ENCODE measurements at places on chromosomes 16 and 17. TPM values are rescaled to one million over a fixed set of nuclear protein-coding genes. Genes with fewer than 3 reads are reported as not detected.

HLF gene
- total RNA-seq = 78.7 TPM

ZNF385C gene
- total RNA-seq = 0.48 TPM

KRTAP16-1 gene
- total RNA-seq = not detected

MEIOC gene
- not detected for total RNA-seq

INCA1 gene
- total RNA-seq = not detected

DHRS7C gene
- total RNA-seq = not detected

GRIN2C gene
- total RNA-seq = 0.55 TPM

SPN gene
- 0.83 TPM for total RNA-seq

GRCh38 chr17:34071886-34072420, 183.1 kb upstream of the CCL2 start:
- no peaks in the 10 kb centered on the region for H3K36me3 ChIP-seq
- no peak overlapping the region for H3K27ac ChIP-seq
- no peak for DNase-seq
- H3K4me3 ChIP-seq = no peak overlapping the region
- H3K27me3 ChIP-seq = no peaks in the 10 kb centered on the region

DNA sequence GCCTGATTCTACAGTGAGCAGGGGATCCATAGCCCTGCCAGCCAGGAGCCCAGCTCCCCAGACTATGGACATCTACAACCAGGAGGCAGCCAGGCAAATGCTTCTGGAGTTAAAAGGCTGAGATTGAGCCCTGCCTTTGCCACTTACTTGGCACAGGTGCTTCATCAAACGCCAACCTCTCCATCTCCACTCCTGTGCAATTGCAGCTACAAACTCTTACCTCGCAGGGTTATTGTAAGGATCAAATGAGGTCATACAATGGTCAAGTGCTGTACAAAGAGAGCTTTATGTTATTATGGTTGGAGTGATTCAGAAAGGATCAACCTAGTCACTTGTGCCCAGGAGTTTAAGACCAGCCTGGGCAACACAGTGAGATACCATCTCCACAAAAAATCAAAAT, 9.8 kb upstream of the MYO18A start:
- H3K36me3 ChIP-seq = no peaks in the 10 kb centered on the region
- DNase-seq = no peak
- H3K4me3 ChIP-seq = no peak overlapping the region

DNA sequence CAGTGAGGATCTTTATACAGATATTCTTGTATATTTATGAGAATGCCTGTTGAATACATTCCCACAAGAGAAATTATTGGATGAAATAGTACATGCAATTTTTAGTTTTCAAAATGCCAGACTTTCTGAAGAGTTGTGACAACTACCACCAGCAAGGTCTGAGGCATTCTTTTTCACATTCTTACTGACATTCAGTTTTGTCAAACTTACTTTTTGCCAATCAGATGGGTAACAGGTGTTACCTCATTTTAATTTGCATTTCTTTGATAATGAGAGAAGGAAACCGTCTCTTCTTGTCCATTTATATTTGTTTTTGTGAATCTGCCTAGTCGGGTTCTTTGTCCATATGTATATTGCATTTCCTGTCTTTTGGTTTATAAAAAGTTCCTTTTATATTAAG, 24.3 kb downstream of the NOL11 start:
- no peaks in the 10 kb centered on the region for H3K4me1 ChIP-seq
- no peaks in the 10 kb centered on the region for H3K27me3 ChIP-seq
- H3K36me3 ChIP-seq = no peaks in the 10 kb centered on the region
- DNase-seq = no peak
- H3K27ac ChIP-seq = no peak overlapping the region
- no peak overlapping the region for H3K4me3 ChIP-seq

DNA sequence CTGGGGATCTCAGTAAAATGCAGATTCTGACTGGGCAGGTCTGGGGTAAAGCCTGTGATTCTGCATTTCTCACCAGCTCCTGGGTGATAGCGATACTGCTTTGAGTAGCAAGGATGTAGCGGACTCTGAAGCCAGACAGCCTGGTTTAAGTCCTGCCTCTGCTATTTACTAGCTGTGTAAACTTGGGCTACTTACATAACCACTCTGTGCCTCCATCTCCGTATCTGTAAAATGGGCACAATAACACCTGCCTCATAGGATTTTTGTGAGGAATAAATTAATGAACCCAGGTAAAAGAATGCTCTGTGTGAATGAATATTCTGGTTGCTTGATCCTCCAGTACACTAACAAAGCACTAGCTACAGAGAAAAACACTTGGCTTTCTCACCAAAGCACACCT, 54.4 kb downstream of the TMEM132E start:
- no peak overlapping the region for H3K27ac ChIP-seq
- peaks cover 6% of the 10 kb centered on the region for H3K4me1 ChIP-seq
- no peaks in the 10 kb centered on the region for H3K27me3 ChIP-seq
- no peak overlapping the region for H3K4me3 ChIP-seq
- no peaks in the 10 kb centered on the region for H3K36me3 ChIP-seq
- DNase-seq = no peak

GRCh38 chr17:74775409-74776043, 619 bp downstream of the NAT9 start:
- peak overlapping the region; percentile 65 for H3K4me3 ChIP-seq
- DNase-seq = no peak
- H3K27ac ChIP-seq = peak overlapping the region; percentile 41
- no peaks in the 10 kb centered on the region for H3K27me3 ChIP-seq
- no peaks in the 10 kb centered on the region for H3K36me3 ChIP-seq

DNA sequence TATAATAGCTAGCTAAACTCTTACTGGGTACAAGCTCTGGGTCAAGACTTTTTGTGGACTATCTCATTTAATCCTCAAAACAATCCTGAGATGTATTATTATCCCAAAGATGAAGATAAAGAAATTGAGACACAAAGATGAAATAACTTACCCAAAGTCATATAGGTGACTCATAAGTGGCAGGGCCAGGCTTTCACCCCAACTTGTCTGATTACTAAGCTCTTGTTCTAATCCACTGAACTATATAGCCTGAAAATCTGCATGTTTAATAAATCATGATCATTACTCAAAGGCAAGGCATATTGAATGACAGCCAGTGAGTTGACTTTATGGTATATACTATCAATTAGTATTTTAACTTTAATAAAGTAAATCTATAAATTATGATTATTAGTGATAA, 77.4 kb downstream of the SKAP1 start:
- H3K27me3 ChIP-seq = no peaks in the 10 kb centered on the region
- no peak for DNase-seq

Data from uterus (tissue), 4 donors.